ENCODE measurements at places on chromosomes 13 and 19.
A peak's percentile ranks its signal among the peaks of the same experiment; 100 is the strongest.

GRCh38 chr13:38350114-38350617, 515 bp downstream of the UFM1 start:
- no peak for DNase-seq

GRCh38 chr13:58165617-58166016, 534.1 kb downstream of the PCDH17 start:
- DNase-seq: no peak

DNA sequence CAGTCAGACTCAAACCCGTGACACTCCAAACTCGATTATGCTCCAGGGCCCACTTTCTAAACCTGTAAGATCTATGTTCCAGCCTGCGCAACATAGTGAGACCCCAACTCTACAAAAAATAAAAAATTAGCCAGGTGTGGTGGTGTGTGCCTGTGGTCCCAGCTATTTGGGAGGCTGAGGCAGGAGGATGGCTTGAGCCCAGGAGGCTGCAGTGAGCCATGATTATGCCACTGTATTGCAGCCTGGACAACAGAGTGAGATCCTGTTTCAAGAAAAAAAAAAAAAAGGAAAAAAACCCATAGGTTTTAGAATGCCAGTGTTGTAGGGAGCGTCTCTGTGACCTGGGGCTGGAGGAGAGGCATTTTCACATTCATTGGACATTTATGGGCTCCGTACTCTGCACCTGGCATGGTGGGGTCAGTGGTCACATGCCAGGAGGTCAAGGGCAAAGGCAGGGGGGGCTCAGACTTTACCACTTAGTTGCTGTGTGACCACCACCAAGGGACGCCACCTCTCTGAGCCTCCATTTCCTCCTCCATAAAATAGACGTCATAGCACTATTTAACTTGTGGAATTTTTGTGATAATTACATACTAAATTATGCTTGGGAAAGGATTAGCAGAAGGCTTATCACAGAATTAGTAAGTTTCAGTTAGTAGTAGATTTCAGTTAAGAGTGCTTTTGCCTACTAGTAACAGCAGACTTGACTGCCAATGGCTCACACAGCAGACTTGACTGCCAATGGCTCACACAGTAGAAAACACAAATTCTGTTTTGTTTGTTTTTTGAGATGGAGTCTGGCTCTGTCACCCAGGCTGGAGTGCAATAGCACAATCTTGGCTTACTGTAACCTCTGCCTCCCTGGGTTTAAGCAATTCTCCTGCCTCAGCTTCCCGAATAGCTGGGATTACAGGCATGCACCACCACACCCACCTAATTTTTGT, 5.9 kb downstream of the SELENOV start:
- DNase-seq: no peak

DNA sequence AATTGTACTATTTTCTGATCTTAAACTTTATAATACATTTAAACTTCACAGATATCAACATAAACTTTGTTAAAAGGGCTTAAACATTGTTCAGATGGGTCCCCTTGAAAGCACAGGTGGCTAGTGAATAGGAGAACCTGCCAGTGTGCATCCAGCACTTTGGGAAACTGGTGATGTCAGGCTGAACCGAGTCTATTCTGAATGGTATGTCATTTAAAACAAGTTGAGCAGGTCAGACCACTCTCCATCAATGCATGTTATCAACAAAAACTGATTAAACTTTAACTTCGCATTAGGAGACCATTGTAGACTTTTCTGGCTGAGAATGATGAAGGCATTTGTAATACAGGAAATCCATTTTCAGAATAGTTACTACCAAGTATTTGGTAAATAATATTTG, 50.1 kb upstream of the FREM2 start:
- peak; percentile 82 for DNase-seq

DNA sequence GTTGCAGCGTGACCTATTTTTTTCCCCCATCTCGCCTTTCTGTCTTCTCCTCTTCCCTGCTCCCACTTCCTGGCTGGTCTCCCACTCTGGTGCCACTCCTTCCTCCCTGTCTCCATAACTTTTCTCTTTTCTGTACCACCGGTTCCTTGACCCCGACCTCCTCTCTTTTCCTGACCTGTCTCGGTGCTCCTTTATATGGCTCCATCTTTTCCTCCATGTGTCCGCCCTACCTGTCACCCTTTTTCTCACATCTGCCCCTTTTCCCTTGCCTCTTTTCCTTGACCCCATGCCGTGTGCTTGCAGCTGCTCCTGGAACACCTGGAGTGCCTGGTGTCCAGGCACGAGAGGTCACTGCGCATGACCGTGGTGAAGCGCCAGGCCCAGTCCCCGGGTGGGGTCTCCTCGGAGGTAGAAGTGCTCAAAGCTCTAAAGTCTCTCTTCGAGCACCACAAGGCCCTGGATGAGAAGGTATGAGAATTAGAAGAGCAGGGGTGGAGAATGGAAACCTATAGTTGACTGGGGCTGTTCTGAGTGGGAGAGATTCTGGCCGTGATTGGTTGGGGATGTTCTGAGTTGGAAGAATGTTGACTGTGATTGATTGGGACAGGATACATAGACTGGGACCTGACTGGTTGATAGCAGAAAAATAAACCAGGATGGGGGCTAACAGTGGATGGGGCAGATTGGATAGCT, 9.3 kb downstream of the PPFIA3 start:
- no peak for DNase-seq

DNA sequence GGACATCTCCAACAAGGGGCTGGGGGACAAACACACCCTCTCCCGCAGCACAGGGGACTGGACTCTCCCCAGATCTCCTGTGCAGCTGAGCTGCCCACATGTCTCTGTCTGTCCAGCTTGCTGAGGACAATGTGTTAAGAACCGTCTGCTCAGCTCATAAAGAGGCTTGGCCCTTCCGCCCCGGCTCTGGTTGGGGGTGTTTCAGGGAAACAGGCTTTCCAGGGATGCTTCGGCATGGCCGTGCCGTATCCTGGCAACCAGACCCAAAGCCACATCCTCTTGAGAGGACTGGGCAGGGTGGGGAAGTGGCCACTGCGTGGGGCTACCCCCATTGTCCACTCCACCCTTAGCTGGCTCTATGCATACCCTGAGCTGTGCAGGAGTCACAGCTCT, 41.1 kb upstream of the CHST8 start:
- DNase-seq: no peak

DNA sequence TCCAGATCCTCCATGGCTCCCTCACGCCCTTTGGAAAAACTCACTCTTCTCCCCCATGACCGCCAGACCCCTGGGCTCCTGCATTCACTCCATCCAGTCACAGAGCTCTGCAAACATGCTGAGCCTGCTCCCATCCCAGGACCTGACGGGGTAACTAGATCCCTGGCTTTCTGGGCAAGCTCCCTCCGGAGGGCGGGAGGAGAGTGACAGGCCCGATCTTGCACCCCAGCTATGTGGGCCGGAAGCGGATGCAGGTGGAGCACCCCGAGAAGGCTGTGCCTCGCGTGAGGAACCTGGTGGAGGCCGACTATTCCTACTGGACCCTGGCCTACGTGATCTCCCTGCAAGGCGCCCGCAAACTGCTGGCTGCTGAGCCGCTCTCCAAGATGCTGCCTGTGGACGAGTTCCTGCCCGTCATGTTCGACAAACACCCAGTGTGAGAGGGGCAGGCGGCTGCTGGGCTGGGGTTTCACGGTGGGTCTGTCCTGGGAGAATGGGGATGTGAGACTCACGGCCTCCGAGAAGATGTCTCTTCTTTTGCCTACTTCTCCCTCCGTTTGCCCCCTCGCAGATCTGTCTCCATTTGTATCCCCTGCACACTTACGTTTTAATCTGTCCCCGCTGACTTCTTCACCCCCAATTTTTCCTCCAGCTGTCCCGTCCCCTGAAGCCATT, 25.2 kb downstream of the COLGALT1 start:
- no peak for DNase-seq

DNA sequence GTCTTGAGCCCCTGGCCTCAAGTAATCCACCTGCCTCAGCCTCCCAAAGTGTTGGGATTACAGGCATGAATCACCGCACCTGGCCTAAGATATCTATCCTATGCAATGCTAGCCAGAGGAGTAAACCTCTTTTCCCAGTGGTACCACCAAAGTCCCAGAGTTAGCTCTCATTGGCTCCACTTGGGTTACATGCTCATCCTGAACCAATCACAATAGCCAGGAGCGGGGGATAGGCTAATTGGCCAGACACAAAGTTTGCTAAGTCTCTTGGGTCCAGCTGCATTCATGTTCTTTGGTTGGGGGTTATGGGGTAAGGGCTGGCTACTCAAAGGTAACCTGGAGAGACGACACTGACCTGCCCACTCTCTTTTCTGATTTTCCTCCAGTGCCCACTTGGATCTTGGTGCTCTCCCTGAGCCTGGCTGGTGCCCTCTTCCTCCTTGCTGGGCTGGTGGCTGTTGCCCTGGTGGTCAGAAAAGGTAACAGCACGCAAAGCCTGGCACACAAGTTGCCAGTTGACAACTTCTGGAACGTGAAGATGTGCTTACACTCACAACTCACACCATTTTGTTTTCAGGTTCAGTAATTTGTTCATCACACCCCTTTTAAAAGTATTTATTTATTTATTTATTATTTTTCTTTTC, 7.8 kb downstream of the C19orf38 start:
- DNase-seq: no peak

DNA sequence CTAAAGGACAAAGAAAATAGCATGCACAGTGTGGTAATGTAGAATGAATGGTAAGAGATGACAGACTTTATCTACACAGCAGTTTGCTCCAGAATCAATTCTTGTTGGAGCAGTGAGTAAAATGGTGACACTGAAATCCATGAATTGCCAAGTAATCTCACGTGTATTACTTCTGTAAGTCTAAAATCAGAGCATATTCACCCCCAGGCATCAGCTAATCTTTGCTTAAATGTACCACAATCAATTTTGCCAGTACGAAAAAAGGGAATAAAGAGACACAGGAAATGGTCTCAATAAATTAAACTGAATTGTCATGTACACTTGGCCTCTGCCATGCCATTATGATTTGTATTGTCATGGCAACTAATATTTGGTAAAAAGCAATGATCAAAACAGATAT, 294.2 kb downstream of the PCDH17 start:
- DNase-seq: no peak

GRCh38 chr13:32883474-32883873, 132.7 kb upstream of the KL start:
- DNase-seq: peak; percentile 83

DNA sequence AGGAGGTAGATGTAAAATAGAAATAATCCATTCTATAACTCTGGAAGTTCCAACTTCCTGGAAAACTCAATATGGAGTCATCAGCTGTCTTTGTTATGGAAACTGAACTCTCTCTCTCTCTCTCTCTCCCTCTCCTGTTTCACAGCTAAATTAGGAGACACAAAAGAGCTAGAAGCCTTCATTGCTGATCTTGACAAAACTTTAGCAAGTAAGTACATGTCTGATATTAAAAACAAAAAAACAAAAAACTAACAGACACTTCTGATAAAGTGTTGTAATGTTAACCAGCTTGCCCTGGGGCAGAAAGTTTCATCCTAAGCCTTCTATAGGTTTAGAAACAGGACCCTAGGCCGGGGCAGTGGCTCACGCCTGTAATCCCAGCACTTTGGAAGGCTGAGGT, 11.3 kb downstream of the RGCC start:
- DNase-seq: no peak

GRCh38 chr13:61414686-61415057, 977 bp downstream of the PCDH20 start:
- no peak for DNase-seq

DNA sequence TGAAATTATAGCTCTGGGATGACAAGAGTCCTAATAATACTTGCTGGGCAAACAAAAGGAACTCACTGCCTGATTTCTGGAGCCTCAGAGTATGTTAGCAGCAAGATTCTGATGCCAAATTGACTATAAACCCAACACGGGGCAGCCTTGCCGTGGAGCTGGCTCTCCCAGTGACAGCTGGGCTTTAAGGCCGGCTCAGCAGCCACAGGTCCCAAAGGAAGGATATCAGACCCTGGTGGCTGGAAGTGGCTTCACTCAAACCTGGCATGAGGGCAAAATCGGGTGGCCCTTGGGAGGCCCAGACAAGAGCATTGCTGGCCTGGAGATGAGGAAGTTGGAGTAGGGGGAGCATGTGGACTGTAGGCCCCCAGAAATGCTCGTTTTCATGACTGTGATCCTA, 47.9 kb downstream of the EPS15L1 start:
- DNase-seq: no peak

GRCh38 chr19:6239871-6240676, 39.7 kb downstream of the MLLT1 start:
- DNase-seq: no peak

GRCh38 chr19:7637374-7638256, 705 bp downstream of the STXBP2 start:
- DNase-seq: no peak

DNA sequence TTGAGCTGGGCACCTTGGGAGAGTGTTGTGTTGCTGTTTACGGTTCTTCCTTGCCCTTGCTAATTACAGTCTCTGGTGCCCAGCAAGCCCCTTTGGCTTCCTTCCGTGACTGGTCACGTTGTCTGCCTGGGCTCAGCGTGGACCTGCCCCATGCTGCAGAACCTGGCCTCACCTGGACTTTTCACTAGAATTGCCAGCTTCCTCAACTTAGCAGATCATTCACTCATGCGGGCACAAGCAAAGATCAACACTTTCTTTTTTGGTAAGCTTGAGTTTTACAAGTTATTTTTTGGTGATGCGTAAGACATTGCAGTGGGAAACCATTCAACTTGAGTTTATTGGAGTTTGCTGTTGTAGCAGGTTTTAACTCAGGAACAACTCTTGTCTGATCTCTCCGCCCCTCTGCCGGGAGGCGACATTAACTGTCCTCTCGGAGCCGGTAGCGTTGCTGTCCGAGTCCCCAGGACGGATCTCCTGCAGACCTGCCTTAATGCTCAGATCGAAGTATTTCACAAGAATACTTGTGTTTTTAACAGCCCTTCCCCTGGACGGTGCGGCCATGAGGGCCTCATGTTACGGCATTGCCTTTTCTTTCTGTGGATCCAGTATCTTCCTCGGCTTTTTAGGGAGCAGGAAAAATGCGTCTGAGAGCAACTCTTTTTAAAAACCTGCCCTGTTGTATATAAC, 15.7 kb upstream of the TEX29 start:
- no peak for DNase-seq

DNA sequence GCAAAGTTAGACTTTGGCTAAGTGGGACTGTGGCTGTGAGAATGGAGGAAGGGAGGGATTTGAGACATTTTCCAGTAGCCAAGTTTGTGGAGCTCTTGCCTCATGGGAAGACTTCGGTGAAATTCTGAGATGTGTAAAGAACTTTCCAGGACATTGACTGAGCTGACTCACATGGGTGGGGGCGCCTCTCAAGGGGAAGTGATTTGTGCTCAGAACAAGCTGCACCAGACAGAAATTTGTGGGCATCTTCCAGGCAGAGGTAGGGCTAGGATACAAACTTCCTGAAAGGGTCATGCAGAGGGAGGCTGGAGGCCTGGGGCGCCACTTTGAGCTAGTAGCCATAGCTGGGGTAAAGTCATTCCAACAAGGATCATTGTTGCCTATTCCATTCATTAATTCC, 9.8 kb upstream of the SIGLEC10 start:
- no peak for DNase-seq

GRCh38 chr13:108215436-108215835, at the start of gene LIG4:
Gene LIG4 (minus strand): TSS chr13:108215536. CDS start chr13:108211268, 4,268 bp downstream.
- DNase-seq: peak; percentile 92

- peak; percentile 67 for DNase-seq
These were observed 42.6 kb upstream of the ADGRL1 start for GRCh38 chr19:14248578-14249011.

GRCh38 chr13:59261928-59262488, 901.7 kb downstream of the DIAPH3 start:
- no peak for DNase-seq

Measured in DMS153 (cell line).